ENCODE measurements at places on chromosomes 12 and 14. TPM values are rescaled to one million over a fixed set of nuclear protein-coding genes. Genes with fewer than 3 reads are reported as not detected.

Gene TAS2R30
- total RNA-seq = 6.7 TPM

Gene PLXNC1
- 0.61 TPM for total RNA-seq

Gene ACOT6
- not detected for total RNA-seq

Gene IL22
- not detected for total RNA-seq

- DNase-seq = peak; percentile 25
Measured at GRCh38 chr12:76927170-76927784, 48.5 kb upstream of the CSRP2 start.

DNA sequence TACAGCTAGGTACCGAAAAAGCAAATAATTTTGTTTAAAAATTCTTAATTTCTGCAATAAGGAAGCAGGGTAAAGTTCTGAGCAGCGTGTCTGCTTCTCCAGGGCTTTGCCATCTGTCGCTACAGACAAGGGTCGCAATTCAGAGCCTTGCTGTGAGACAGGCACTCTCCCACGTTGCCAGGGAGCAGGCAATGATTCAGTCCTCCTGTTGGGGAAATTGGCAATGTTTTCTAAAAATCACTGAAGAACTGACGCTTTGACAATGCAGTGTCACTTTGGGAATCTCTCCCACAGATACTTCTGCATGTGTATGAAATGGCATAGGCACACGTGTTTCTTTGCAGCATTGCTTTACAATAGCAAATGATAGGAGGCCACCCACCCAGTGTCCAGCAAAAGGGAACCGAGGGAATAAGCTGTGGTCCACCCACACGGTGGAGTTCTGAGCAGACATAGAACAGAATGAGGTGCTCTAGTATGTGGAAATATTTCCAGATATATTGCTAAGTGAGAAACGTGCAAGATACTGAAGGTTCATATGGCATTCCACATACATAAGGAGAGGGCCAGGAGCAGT is 16.0 kb upstream of the HIP1R start:
- no peak for DNase-seq

GRCh38 chr14:21039585-21040369 is 2.4 kb upstream of the RNASE7 start:
- DNase-seq = peak; percentile 66

DNA sequence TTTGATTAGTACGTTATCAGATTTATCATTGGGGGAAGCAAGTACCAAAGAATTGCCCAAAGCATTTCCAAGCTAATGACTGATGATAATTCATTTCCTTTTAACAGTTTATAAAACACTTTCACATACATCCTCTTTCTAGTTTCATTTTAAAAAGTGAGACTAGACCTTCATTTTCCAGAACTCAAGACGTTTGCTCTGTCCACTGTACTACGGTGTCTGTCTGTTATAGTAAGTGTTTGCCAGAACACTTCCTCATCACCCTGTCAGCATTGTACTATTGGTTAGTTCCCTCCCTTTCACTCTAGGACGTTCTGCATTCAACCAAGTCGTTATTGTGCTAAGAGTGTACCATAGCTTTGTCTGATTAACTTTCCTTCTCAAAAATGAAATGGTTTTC is 81.7 kb upstream of the TMEM263 start:
- no peak for DNase-seq

DNA sequence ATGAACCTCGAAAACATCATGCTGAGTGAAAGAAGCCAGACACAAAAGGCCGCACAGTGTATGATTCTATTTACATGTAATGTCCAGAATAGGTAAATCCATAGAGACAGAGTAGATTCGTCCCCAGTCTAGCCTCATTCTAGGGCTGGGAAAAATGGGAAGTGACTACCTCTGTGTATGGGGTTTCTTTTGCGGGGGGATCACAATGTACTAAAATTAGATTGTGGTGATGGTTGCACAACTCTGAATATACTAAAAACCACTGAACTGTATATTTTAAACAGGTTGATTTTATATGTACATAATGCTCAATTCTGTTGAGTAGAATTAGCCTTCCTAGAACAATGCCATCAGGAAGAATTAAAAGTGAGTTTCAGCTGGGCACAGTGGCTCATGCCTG is 6.3 kb upstream of the RILPL2 start:
- no peak for DNase-seq

DNA sequence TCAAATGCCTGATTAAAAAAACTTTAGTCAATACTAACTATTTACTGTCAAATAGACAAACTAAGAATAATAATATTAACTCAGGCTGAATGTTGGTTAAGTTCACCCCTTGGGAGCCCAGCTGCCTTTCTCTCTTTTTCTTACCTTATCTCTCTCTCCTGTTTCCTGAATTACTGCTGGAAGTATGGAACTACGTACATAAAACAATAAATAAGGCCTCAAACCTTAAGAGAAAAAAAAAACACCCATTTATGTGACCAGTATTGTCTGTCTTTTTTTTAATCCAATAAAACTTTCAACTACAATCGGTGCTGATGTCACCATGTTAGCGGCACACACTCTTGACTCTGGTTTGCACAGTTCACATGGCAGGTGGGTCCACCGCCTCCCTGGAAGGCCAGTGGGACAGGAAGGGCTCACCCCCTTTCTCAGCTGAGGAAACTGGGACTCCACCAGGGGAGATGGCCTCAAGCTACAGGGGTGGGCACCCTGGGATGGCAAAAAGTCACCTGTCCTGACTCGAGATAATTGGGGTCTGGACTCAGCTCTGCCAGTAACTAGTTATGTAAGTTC is 21.3 kb downstream of the BCL11B start:
- no peak for DNase-seq

GRCh38 chr12:118120579-118121363 is 15.2 kb upstream of the PEBP1 start:
- DNase-seq = peak; percentile 40

DNA sequence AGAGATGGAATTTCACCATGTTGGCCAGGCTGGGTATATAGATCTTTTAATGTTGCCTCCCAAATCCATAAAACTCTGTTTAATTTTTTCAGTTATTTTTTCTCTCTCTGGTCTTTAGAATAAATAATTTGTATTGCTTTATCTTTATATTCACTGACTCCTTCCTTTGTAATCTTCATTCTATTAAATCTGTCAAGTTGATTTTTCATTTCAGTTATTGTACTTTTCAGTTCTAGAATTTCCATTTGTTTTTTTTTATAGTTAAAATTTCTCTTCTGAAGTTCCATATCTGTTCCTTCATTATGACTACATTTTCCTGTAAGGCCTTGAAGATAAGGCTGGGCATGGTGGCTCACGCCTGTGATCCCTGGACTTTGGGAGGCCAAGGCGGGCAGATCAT is 13.6 kb upstream of the SPPL3 start:
- no peak for DNase-seq

DNA sequence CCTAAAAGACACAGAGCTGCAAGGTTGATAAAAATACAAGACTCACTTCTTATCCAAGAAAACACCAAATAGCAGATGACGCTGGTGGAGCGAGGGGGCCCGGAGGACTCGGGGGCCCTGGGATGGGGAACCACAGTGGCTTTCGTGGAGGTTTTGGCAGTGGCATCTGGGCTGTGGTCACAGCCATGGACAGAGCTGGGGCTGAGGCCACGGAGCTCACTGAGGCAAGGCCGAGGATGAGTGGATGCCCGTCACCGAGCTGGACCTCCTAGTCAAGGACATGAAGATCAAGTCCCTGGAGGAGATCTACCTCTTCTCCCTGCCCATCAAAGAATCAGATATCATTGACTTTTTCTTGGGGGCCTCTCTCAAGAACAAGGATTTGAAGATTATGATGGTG is 117.2 kb downstream of the PTPRO start:
- no peak for DNase-seq

DNA sequence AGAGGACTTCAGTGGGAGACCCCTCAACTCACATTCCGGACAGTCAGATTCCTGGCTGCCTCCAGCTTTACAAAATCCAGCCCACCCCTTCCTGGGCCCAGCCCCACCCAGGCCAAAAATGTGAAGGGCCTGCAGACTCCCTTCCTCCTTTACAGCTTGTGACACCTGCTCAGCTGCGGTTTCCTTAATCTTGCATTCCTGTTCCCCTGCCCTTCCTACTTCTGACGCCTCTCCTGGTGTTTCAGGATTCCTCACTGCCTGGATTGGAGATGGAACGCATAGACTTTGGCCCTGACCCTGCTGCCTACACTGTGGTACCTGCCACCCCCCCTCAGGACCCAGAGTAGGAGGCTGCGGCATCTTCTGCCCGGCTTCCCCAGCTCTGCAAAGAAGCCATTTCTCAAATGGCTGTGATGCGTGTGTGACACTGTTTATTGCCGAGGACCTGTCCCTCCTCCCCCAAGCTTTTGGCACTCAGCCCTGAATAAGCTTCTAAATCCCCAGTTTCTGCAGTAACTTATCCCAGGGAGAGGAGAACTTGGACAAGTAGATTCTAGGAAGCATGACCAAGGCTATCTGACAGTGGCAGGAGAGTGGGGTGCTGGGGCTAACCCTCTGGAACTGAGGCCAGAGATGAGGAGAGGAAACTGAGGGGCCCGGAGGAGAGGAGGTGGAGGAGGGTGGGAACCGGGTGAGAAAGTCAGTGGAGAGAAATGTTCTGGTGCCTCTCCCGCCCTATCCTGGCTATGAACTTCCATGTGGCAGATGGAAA is 24.9 kb upstream of the BCDIN3D start:
- DNase-seq = no peak

GRCh38 chr14:93719256-93719655 is 69.0 kb downstream of the PRIMA1 start:
- no peak for DNase-seq

DNA sequence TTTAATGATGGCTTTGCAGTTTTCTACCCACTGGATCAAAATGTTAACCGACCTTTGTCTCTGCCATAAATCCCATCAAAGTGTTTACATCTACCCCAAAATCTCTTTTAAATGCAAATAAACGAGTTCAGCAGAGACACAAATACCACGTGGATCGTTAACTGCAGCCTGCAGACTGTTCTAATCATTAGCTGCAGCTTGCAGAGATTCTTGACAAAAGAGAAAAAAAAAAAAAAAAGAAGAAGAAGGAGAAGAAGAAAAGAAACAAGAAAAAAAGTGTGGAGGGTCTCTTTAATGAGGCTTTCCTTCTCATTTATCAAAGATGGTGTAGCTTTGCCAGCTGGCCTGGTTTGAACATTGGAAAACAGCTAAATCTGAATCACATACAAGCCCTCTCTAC is 275.7 kb downstream of the NEDD1 start:
- DNase-seq = no peak

DNA sequence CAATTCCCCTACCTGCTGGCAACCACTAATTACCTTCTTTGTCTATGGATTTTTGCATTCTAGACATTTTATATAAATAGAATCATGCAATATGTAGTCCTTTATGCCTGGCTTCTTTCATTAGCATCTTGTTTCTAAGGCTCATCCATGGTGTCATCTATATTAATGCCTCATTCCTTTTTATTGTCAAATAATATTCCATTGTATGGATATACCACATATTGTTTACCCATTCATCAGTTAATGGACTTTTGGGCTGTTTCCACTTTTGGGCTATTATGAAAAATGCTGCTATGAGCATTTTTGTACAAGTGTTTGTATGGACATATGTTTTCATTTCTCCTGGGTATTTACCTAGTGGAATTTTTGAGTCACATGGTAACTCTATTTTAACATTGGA is 18.0 kb downstream of the CYP46A1 start:
- no peak for DNase-seq

DNA sequence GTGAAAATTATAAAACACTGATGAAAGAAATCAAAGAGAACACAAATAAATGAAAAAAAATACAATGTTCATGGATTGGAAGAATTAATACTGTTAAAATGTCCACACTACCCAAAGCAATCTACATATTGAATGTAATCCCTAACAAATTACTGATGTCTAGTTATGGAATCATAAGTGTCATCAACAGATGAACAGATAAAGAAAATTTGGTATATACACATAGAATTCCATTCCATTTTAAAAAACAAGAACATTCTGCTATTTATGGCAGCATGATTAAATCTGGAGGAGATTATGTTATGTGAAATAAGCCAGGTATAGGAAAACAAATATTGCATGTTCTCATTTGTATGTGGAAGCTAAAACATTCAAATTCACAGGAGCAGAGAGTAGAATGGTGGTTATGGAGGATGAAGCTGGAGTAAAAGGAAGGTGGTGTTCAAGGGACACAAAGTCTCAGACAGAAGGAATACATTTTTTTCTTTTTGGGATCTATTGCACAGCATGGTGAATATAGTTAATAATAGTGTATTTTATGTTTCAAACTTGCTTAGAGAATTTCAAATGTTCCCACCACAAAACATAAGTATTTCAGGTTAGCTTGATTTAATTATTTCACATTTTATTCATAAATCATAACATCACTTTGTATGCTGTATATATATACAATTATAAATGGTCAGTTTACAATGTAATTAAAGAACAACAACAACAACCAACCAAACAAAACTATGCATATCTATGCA is 28.5 kb downstream of the A2M start:
- DNase-seq = no peak

DNA sequence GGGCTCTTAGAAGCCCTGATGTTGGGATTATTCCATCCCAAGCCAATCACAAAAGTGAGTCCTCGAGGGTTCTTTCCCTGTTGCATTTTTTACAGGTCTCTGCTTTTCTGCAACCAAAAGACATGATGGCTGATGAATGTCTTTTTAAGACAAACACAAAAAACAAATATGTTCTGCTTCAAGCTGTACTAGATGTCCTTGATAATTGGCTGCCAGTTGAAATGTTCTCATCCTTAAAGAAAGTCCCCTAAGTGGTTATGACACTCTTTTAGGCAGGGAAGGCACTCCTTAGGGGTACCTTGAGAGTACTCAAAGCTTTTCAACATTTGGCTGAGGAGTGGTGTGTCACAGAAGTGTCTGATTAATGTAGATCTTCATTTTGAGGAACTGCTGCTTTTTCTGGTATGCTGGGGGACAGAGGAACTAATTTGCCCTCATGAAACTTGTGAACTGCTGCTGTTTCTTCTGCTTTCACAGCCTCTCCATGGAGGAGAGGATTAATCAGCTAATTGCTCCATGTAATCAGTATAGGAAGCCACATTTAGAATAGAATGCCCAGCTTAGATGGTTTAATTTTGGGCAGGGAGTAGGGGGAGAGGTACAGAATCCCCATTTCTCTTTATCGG is 22.8 kb upstream of the IGF1 start:
- DNase-seq = no peak

DNA sequence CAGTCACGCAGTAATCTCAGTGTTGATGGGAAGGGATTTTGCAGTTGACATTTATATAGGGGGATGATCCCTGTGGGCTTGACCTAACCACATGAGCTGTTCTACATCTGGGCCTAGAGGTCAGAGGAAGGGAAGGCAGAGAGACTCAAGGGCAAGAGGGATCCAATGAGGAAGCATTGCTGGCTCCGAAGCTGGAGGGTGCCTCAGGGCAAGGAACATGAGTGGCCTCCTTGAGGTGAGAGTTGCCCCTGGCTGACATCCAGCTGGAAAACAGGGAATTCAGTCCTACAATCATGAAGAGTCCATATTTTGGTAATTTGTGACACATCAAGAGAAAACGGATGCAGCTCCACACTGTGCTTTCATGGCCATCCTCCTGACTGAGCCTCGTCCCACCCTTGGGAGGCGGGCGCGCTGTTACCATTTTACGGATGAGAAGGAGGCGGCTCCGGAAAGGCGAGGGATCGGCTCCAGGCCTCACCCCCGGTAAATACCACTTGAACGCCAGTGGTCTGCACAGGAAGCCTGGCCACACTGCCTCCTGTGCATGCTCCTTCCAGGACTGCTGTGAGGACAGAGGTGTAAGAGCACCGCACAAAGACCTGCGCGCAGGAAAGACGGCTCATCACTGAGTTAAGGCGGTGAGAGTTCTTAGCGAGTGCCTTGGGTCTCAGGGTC is 18.5 kb upstream of the FKBP4 start:
- DNase-seq = no peak
